ENCODE measurements at places on chromosomes 12 and 14.
A peak's percentile ranks its signal among the peaks of the same experiment; 100 is the strongest.

DNA sequence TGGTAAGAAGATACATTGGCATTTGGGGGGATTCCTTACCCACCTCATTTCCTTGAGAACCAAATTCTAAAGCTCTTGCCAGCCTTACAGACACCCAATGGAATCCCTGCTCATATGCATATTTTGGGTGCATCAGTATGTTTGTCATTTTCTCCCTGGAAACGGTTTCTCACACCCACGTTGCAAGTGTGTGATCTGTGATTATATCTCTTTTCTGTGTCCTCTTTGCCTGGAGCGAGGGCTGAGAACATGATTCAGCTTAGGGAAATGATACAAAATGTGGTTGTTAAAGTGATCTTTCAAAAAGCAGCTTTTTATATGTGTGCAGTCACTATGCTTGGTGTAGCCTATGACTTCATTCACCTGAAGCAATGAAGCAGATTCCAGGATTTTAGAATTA lies 52.0 kb downstream of the KCNMB4 start:
- no peak for DNase-seq

- no peak for DNase-seq
Observed at GRCh38 chr12:31029468-31029867, 44.2 kb upstream of the DDX11 start.

DNA sequence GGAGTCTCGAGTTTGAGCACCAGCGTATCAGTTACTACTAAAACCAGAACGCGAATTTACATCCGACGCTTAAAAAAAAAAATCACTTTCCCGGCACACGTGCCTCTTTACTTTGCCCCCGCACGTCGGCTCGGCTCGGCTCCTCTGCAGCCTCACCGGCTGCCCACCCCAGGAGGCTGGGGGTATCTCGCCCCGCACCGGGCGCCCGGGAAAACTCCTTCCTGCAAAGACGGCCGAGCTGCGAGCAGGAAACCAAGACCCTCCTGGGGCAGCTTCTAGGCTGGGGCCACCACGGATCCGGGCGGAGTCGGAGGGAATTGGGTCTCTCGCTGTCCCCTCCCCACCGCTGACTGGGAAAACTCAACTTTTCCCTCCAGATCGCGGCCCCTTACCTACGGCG lies 610 bp downstream of the VSIG10 start:
- DNase-seq, result peak; percentile 42

- DNase-seq, result no peak
Observed at GRCh38 chr12:122395319-122395718, 27.1 kb downstream of the CLIP1 start.

DNA sequence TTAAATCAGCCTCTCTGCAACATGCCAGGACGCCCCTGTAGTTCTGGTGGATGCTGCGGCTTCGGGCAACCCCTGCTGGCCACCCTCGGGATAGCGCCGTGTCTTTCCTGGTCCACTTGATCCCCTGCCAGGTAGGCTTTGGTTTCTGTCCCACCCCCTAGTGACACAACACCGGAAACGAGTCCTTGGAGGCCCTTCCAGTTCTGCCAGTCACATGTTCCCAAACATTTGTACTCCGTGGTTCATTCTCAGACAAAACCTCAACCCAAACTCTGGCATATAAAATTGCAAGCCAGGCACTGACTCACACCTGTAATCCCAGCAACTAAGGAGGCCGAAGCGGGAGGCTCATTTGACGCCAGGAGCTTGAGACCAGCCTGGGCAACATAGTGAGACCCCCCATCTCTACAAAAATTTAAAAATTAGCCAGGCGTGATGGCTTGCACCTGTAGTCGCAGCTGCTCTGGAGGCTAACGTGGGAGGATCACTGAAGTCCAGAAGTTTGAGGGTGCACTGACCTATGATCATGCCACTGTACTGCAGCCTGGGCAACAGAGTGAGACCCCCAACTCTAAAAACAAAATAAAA lies 37.0 kb downstream of the RASAL1 start:
- peak; percentile 68 for DNase-seq

DNA sequence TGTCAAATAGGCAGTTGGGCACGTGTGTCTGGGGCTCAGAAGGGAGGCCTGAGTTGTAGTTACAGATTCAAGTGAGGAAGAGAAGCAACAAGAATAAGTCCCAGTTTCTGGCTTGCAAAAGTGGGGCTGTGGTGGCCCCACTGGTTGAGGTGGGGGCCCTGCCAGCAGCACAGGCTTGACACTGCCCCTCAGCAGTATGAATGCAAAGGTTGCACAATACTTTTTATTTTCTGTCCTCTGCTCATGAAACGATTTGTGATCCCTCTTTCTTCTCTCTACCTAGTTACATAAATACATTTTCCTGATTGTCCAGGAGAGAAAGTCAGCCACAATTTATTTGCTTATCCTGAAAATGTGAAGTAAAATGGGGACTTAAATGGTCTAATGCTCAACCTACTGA lies 577.8 kb downstream of the AACS start:
- DNase-seq, result no peak

- no peak for DNase-seq
Observed at GRCh38 chr12:104756901-104757300, 201.2 kb downstream of the SLC41A2 start.

- DNase-seq, result peak; percentile 43
Observed at GRCh38 chr14:96051642-96052540, 12.7 kb downstream of the C14orf132 start.

DNA sequence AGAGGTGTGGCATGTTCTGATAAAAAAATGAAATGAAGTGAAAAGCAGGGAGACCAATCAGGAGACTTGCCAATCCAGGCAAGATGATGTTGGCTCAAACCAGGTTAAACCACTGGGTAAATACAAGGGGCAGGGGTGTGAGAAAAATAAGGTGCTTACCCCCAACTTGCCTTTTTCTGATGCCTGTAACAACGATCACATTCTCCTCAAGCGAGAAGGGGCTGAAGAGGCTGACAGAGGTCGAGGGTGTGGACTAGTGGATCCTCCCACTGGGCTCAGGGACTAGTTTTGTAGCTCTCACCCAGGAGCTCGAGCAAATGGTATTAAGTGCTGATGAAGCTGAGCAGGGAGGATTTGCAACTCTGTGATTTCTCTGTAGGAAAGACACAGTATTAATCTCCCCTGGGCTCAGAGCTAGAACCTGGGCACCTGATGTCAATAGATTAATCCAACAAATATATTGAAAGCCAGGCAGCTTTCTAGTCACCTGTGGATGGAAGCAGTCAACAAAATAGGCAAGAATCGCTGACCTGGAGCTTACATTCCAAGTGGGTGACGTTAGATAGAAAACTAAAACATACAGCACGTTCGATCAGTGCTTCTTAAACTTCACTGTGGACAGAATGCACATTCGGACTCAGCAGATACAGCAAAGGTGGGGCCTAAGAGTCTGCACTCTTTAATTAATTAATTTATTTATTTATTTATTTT lies 15.2 kb upstream of the EAPP start:
- DNase-seq, result no peak

DNA sequence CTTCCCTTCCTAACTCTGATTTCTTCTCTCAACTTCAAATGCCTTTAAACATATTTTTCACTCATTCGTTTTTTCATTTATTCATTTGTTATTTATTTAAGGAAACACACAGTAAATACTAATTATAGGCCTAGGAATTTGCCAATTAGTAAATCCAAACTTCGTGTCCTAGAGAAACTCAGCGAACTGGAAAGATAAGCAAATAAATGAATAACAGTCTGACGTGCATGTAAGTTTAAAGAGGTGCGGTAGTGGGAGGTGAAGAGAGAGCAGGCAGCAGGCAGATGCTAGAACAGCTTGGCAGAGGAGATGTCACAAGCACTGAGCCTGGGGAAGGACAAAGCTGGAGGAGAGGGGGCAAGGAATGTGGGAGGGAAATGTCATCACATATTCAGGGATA lies 228.2 kb downstream of the DPY19L2 start:
- peak; percentile 29 for DNase-seq

DNA sequence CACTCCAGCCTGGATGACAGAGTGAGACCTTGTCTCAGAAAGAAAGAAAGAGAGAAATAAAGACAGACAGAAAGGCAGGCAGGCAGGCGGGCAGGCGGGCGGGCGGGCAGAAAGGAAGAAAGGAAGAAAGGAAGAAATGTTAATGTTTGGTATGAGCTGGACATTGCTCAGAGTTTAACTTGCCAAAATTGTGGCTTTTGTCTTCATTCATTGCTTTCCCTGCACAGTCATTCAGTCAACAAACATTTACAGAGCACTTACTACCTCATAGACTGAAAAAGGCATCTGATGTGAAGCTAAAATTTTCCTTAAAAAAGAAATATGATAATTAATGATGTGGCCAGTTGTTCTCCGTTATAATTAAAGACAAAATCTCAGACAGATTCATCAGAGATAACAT lies 247.1 kb downstream of the SPTSSA start:
- no peak for DNase-seq

DNA sequence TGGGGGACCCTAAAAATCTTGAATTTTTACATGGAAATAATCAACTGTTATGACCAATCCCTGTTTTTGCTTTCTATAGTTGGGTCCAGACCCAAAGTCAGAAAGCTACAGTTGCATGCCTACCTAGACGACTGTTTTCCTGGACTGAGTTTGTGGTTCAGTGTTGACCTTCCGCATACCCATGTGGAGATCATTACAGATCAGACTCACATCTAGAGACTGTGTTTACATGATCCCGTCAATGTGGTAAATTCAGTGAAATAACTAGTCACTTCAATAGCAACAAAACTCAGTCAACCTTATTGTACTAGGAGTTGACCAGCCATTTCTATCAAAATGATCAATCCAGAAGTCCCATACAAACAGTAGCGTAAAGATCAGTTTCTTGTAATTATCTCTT lies 257.6 kb downstream of the EGLN3 start:
- DNase-seq, result no peak

DNA sequence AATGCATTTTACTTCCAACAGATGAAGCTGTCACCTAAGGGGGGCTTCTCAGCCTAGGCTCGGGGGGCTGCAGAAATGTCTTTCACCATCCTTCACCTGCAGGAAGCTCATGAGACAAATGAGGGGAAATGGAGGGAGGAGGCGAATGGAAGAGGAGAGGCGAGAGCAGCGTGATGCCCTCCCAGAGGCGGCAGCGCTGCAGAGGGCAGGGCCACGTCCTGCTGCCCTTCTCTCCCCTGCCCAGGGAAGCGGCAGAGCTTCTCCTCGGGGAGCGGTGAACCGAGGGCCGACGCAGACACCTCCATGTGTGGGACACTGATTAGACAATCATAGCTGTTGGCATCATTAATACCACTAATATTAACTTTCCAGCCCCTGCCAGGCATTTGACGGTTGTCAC lies 78.3 kb downstream of the SERPINA3 start:
- no peak for DNase-seq

DNA sequence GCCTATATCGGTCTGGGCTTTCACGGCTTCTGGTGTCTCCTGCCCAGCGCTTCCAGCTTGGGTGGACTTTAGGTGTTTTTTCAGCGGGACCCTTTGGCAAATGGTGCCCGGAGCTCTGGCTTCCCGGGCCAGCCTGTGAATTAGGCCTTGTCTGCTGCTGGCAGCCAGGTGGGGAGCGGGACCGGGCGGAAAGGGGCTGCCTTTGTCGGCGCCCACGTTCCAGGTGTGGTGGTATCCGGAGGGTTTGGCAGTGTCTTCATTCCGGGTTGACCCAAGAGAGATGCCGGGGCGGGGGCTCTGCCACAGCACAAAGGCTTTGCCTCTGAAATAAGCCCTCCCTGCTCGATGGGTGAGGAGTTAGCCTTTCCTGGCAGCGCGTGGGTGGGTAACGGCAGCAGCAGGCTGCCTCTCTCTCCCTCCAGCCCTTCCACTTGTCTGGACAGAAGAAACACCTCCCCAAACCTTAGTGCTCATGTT lies 9.5 kb downstream of the RFLNA start:
- DNase-seq, result no peak

- DNase-seq, result no peak
Observed at GRCh38 chr14:68546839-68547238, 246.0 kb downstream of the ZFP36L1 start.

- no peak for DNase-seq
Observed at GRCh38 chr14:77194706-77195105, 13.1 kb downstream of the TMEM63C start.

DNA sequence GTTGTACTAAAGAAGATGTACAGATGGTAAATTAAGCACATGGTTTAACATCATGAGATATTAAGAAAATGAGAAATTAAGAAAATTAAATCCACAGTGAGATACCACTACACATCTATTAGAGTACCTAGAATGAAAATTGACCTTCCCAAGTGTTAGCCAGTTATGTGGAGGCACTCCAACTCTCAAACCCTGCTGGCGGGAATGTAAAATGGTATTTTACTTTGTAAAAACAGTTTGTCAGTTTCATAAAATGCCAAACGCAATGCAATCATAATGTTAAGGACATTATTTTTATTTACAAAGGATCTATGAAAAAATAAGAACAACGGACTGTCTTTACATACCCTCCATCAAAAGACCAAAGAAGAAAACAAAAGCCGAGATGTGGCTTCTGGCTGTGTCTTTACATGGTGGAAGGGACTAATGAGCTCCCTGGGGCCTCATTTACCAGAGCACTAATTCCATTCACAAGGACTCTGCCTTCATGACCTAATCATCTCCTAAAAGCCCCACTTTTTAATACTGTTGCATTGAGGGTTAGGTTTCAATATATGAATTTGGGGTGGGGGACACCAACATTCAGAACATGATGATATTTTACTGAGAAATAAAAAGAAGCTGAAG lies 1178.7 kb downstream of the AACS start:
- no peak for DNase-seq

DNA sequence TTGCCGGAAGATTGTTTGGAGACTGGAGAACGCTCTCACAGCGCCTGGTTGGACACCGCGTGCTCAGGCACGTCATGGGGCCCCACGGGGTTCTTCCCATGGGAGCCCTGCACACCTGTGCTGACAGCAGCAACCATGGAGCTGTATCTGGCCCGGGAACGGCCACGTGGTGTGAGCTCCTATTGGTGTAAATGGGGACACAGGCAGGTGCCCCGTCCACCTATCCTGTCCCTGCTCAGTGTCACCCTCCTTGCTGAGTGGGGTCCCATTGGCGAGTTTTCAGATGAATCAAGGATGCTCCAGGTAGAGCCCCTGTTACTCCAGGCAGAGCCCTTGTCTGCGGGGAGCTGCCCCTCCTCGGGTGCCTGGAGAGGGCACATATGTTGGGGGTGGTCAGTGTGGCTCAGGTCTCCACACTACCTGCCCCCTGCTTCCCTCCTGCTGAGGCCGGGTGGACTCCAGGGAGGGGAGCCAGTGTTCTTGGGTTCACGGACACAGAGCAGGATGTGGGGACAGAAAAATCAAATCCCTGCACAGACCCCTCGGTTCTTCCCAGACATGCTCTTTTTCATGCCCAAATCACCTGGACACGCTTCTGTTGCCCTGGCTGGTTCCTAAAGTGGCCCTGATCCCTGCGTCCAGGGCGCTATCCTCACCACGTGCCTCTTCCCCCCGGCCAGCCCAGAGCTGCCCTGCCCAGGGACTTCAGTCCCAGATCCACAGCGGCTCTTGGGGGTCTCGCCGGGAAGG lies 250.1 kb downstream of the ADGRD1 start:
- no peak for DNase-seq
